ENCODE measurements at places on chromosomes 6 and 20.
A peak's percentile ranks its signal among the peaks of the same experiment; 100 is the strongest.

GRCh38 chr6:9420316-9421015, 985.1 kb upstream of the SLC35B3 start:
- no peak for DNase-seq

DNA sequence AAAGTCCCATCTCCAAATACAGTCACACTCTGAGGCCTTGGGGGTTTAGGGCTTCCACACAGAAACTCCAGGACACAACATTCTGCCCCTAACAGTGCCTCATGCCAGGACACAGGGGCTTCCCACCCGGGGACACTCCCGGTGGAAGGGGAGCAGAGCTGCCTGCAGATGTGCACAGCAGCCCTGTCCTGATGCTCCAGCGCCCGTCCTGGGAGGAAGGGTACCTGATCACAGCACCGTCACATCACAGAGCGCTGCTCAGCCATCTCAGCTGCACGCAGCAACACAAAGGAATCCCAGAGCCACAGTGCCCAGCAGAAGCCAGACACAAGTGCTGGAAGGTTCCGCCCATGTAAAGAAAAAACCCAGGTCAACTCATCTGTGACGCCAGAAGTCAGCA, 156.7 kb downstream of the TAF4 start:
- DNase-seq, result no peak

- DNase-seq, result no peak
Observed at GRCh38 chr6:63565727-63566596, 6.3 kb upstream of the LOC128125822 start.

DNA sequence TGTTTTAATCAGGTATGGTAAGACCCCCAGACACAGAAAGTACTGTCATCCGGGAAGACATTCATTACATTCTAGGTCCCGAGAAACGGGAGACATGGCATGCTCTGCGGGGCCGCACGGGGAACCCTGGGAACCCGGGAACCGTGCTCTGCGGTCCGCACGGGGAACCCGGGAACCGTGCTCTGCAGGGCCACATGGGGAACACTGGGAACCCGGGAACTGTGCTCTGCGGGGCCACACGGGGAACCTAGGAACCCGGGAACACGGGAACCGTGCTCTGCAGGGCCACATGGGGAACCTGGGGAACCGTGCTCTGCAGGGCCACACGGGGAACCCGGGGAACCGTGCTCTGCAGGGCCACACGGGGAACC, 165.6 kb upstream of the SULF2 start:
- no peak for DNase-seq

DNA sequence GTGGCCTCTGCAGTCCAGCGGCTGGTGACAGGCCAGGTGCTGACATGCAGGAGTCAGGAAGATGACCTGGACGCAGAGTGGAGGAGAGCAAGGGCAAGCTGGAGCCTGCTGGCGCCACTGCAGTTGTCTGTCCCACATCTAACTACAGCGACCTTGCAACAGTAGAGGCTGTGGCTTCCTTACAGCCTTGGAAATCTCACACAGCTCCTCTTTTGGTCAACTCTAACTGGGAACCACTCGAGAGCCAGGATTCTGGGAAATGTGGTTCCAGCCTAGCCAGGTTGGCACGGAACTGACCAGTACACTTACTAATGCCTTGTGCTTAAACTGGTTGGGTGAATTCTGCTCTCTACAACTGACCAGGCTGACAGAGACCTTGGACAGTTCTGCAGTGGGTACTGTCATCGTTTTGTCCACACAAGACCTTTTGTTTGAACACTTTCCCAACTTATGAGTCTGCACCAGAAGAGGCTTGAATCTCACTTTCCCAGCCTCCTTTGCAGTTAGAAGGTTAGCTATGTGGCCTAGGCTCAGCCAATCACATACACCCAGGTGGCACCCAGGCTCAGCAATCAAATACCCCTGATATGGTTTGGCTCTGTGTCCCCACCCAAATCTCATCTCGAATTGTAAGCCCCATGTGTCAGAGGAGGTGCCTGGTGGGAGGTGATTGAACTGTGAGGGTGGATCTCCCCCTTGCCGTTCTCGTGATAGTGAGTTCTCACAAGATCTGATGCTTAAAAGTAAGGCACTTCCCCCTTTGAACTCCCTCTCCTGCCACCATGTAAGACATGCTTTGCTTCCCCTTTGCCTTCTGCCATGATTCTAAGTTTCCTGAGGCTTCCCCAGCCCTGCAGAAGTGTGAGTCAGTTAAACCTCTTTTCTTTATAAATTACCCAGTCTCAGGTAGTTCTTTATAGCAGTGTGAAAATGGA, 153.5 kb downstream of the ZMYND8 start:
- DNase-seq, result no peak

GRCh38 chr6:113031591-113032238, 684.6 kb downstream of the RFPL4B start:
- no peak for DNase-seq

DNA sequence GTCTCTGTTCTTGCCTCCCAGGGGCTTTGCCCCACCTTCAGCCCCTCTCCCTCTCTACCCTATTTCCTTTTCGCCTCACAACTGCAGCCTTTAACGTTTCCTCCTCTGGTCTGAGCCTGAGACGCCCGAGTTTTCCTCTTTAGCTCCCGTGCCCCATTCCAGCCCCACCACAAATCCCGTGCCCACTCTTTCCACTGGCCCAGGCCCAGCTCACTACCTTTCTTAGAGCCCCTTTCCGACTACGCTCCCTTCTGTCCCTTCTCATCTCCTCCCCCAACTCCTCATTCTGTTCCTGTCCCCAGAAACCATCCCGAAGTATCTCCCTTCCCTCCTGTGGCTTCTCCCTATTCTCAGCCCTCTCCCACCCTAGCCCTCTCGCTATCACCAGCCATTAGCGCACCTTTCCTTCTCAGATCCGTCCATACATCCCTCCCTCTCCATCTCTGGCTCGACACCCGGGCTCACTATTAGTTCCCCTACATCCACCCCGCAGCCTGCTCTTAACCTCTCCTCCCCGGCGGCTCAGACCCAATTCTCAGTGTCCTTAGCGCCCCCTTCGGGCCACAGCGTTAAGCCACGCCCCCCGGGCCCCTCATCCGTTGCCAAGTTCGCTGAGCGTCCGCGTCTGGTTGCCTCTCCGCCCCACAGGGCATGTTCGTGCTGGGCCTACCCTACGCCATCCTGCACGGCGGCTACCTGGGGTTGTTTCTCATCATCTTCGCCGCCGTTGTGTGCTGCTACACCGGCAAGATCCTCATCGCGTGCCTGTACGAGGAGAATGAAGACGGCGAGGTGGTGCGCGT, 2.7 kb downstream of the SLC32A1 start:
- DNase-seq, result peak; percentile 38

DNA sequence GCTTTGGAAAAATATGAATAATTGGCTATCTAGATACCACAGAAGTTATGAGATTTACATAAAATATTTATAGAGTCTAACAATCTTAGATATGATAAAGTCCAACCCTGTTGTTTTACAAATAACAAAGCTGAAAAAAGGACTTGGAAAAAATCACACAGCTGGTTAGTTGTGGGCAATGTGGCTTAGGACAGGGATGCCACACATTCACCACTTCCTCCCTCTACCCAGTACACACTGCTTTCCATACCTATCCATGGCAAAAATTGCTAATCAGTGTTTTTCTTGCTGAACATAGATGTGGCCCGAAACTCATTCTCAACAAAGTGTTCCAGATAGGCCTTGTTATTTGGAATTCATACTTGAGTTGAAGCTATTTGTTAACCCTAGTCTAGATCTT, 147.3 kb upstream of the BMP5 start:
- DNase-seq, result no peak

Data from CD4-positive, alpha-beta T cell treated with Interferon gamma for 1 hour (primary cell).